Subcutaneous preadipocyte (primary cell): ENCODE measurements at places on chromosomes 6 and 20. TPM values are rescaled to one million over a fixed set of nuclear protein-coding genes. Genes with fewer than 3 reads are reported as not detected.

The HSPA12B gene
- total RNA-seq, result 0.98 and 1.8 TPM in 2 replicates

The PAK5 gene
- not detected in 2 replicates for total RNA-seq

The EYA2 gene
- total RNA-seq, result 0.37 TPM in 1 of 2 replicates, not detected in the other

The ELOVL2 gene
- under 0.01 and 0.39 TPM in 2 replicates for total RNA-seq

The ACAT2 gene
- 90.8 and 130 TPM in 2 replicates for total RNA-seq

The NCOA7 gene
- total RNA-seq, result 15.4 and 15.8 TPM in 2 replicates

The B4GALT5 gene
- 19.1 and 22.7 TPM in 2 replicates for total RNA-seq

The LIME1 gene
- total RNA-seq, result 2.2 and 2.9 TPM in 2 replicates

The DOK5 gene
- total RNA-seq, result 5.3 and 9.2 TPM in 2 replicates

The NKAIN4 gene
- total RNA-seq, result not detected in 2 replicates

The AIF1 gene
- total RNA-seq, result not detected in 2 replicates

The SERAC1 gene
- 4.3 and 4.4 TPM in 2 replicates for total RNA-seq

The TMEM14A gene
- total RNA-seq, result 16.0 and 24.3 TPM in 2 replicates

The TRIM38 gene
- 10.0 and 14.7 TPM in 2 replicates for total RNA-seq

The ZNF292 gene
- total RNA-seq, result 19.5 and 20.9 TPM in 2 replicates

The MAP3K7 gene
- 27.2 and 34.6 TPM in 2 replicates for total RNA-seq

The SALL4 gene
- total RNA-seq, result 0.59 and 1.5 TPM in 2 replicates

The ALDH5A1 gene
- total RNA-seq, result 0.37 and 0.39 TPM in 2 replicates

The PDE7B gene
- total RNA-seq, result 7.2 and 25.4 TPM in 2 replicates

The POPDC3 gene
- 23.7 and 24.6 TPM in 2 replicates for total RNA-seq

The RAB44 gene
- under 0.01 TPM in 1 of 2 replicates, not detected in the other for total RNA-seq

The PROKR2 gene
- not detected in 2 replicates for total RNA-seq

The COL21A1 gene
- total RNA-seq, result 5.3 and 11.4 TPM in 2 replicates
